ENCODE measurements at places on chromosomes 6 and 20. TPM values are rescaled to one million over a fixed set of nuclear protein-coding genes. Genes with fewer than 3 reads are reported as not detected.

RPP21 gene
- total RNA-seq = 37.2 TPM

FGD2 gene
- 3.4 TPM for total RNA-seq

LTB gene
- total RNA-seq = 0.48 TPM

ENPP3 gene
- 0.88 TPM for total RNA-seq

HECA gene
- total RNA-seq = 41.7 TPM

PAX1 gene
- total RNA-seq = not detected

SPINT4 gene
- total RNA-seq = not detected

PTPRT gene
- total RNA-seq = under 0.01 TPM

PRELID3B gene
- 40.8 TPM for total RNA-seq

KCNK16 gene
- total RNA-seq = not detected

RFX6 gene
- not detected for total RNA-seq

LPA gene
- 1.4 TPM for total RNA-seq

PSORS1C1 gene
- total RNA-seq = 7.7 TPM

TREM2 gene
- 5.1 TPM for total RNA-seq

SEMG1 gene
- not detected for total RNA-seq

TRAPPC3L gene
- not detected for total RNA-seq

TMEM217 gene
- total RNA-seq = 4.6 TPM

ABHD16B gene
- total RNA-seq = not detected

XKR7 gene
- not detected for total RNA-seq

TNNC2 gene
- 3.4 TPM for total RNA-seq

FHL5 gene
- total RNA-seq = 8.6 TPM

ADGRG6 gene
- total RNA-seq = 3.0 TPM

ENPP4 gene
- total RNA-seq = 5.3 TPM

LY6G6C gene
- 4.9 TPM for total RNA-seq

HLA-DOB gene
- total RNA-seq = 0.82 TPM

DNMT3B gene
- 0.46 TPM for total RNA-seq

PKHD1 gene
- 0.05 TPM for total RNA-seq
